ENCODE measurements at places on chromosomes 5 and 9.

- DNase-seq = no peak
Measured at GRCh38 chr9:87880116-87880515, 2.6 kb upstream of the SPATA31E1 start.

- DNase-seq = no peak
Measured at GRCh38 chr5:61029456-61030162, 84.6 kb downstream of the NDUFAF2 start.

DNA sequence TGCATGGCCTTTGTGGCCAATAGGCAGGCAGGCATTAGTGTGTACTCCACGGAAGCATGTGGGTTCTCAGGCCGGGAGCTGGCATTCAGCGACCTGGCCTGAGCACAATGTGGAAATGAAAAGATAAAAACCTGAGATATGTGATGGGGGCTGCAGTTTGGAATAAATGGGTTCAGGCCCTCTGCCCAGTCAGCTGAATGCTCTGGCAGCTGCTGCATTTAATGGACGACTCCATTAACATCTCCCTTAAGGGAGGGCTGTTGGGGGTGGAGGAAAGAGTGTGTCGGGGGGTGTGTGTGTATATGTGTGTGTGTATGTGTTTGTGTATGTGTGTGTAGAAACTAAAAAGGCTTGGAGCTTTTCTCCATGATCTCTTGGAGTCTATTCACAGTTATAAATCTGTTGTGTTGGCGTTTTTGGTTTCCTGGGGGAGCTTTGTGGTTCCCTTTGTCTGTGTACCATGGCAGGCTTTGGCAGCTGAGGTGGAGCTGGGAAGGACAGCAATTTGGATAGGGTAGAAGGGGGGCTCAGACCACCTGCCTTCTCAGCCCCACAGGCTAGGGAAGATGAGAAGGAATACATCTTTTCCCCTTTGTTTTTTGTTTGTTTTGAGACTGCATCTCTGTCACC is 27.3 kb upstream of the HSPA9 start:
- no peak for DNase-seq

GRCh38 chr9:120893611-120894307 is 16.8 kb upstream of the PHF19 start:
- DNase-seq = no peak

All from H1 (cell line).